SK-N-SH (cell line): ENCODE measurements at places on chromosomes 7 and 10. TPM values are rescaled to one million over a fixed set of nuclear protein-coding genes. Genes with fewer than 3 reads are reported as not detected.

The CUZD1 gene
- 0.89 and 1.5 TPM in 2 replicates for polyA plus RNA-seq

The CCZ1B gene
- polyA plus RNA-seq = 30.0 and 47.1 TPM in 2 replicates

The KLF14 gene
- 0.02 TPM in 1 of 2 replicates, not detected in the other for polyA plus RNA-seq

The SSC4D gene
- polyA plus RNA-seq = 1.6 and 2.0 TPM in 2 replicates

The ZNF479 gene
- polyA plus RNA-seq = not detected in 2 replicates

The CYP2C8 gene
- 0.02 TPM in 1 of 2 replicates, not detected in the other for polyA plus RNA-seq

The KCTD7 gene
- polyA plus RNA-seq = 19.5 and 27.4 TPM in 2 replicates

The IFIT2 gene
- 0.99 and 1.2 TPM in 2 replicates for polyA plus RNA-seq

The CARD11 gene
- not detected in 2 replicates for polyA plus RNA-seq

The GDF10 gene
- polyA plus RNA-seq = 0.02 TPM in 1 of 2 replicates, not detected in the other

The ADAMTS14 gene
- 1.1 and 1.2 TPM in 2 replicates for polyA plus RNA-seq

The FAM13C gene
- 7.0 and 7.6 TPM in 2 replicates for polyA plus RNA-seq

The PAX2 gene
- not detected in 2 replicates for polyA plus RNA-seq

The RET gene
- polyA plus RNA-seq = 3.2 and 6.8 TPM in 2 replicates

The TYW1B gene
- 1.4 and 1.8 TPM in 2 replicates for polyA plus RNA-seq

The SYT15 gene
- polyA plus RNA-seq = 0.07 and 0.11 TPM in 2 replicates

The LIMK1 gene
- polyA plus RNA-seq = 64.4 and 86.6 TPM in 2 replicates

The DKK1 gene
- 225 and 372 TPM in 2 replicates for polyA plus RNA-seq

The RAMP3 gene
- polyA plus RNA-seq = not detected in 2 replicates

The GNAT3 gene
- polyA plus RNA-seq = not detected in 2 replicates

The CYP2E1 gene
- polyA plus RNA-seq = 0.61 and 1.3 TPM in 2 replicates

The TRPV5 gene
- not detected in 2 replicates for polyA plus RNA-seq

The SPDYE2 gene
- not detected in 2 replicates for polyA plus RNA-seq

The TBC1D12 gene
- 1.8 and 2.5 TPM in 2 replicates for polyA plus RNA-seq

The PRKRIP1 gene
- polyA plus RNA-seq = 41.2 and 55.0 TPM in 2 replicates

The VSTM4 gene
- 0.39 TPM in 2 replicates for polyA plus RNA-seq

The DPYSL4 gene
- polyA plus RNA-seq = 19.4 and 21.8 TPM in 2 replicates

The PNLIPRP2 gene
- polyA plus RNA-seq = not detected in 2 replicates

The POLR1F gene
- polyA plus RNA-seq = 5.1 and 8.1 TPM in 2 replicates

The CYP2C9 gene
- polyA plus RNA-seq = not detected in 2 replicates

The VWA2 gene
- not detected in 2 replicates for polyA plus RNA-seq

The FAM3C gene
- polyA plus RNA-seq = 80.0 and 111 TPM in 2 replicates
